ENCODE measurements at places on chromosomes 5 and 9.

DNA sequence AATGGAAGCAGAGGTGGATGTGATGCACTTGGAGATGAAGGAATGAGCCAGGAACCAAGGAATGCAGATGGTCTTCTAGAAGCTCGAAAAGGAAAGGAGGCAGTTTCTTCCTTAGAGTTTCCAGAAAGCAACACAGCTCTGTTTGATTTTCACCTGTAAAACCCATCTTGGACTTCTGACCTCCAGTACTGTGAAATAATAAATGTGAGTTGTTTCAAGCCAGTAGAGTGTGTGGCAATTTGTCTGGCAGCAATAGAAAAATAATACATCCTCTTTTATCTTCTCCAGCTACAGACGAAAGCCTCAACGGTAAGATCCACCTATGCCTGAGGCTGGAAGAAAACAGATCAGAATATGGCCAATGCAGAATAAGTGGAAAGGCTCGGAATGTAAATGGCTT is 199.7 kb downstream of the HINT1 start:
- DNase-seq, result no peak

GRCh38 chr9:126334721-126335621 is 8.3 kb downstream of the MVB12B start:
- DNase-seq, result no peak

DNA sequence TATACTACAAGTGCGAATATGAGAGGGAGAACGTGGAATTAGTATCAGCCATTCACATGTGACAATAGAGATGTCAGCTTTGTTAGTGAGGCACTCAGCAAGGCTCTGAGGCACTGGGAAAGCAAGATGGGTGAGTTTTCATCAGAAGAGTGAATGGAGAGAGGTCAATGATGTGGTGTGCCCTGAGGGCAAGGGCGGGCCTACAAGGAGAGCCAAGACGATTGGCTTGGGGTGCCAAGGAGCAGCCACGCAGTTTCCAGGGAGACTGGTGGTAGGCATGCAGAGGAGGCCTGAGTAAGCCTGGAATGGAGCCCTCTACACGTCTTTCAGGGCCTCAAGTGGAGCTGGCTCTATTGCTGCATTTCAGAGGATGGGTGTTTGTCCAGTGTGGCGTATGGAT is 24.7 kb downstream of the BTF3 start:
- DNase-seq, result no peak

GRCh38 chr9:136713550-136713949 is 1.2 kb downstream of the DIPK1B start:
- no peak for DNase-seq

- DNase-seq, result no peak
These were observed 2.5 kb downstream of the IL33 start for GRCh38 chr9:6218099-6218502.

GRCh38 chr5:156021866-156022265 is 305.1 kb upstream of the SGCD start:
- no peak for DNase-seq

DNA sequence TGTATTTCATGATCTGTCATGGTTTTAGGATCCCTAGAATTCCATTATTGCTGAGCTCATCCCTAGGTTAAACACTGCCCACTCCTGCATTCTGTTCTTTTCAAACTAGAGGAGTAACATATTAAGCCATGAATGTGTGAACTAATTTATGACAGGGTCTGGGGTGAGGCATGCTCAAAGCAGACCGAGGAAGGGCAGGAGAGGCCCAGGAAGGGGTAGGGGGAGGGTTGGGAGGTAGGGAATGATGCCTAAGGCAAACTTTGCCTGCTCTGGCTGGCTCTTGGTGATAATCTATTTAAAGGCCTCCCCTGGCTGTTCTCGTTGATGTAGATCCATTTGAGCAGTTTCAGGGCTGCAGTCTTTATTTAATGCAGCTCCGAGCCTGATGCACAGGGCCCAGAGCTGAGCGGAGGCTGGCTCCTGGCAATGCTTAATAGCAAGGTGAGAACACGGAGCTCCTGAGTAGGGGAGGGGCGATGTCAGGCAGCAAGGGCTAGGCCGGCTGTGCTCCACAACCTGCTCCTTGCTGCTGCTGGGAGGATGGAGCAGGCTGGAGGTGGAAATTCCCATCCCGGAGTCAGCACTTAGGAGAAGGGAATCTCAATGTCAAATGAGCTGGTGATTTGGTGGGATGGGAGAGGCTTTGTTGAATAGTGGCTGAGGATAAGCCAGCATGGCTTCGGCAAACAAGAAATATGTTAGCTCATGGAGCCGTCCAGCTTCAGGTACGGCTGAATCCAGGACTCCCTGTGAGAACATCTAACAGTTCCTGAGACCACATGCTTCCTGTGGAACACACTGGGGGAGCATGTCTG is 73.2 kb upstream of the UNC5A start:
- no peak for DNase-seq

GRCh38 chr5:175731172-175731571 is 73.3 kb downstream of the HRH2 start:
- no peak for DNase-seq

DNA sequence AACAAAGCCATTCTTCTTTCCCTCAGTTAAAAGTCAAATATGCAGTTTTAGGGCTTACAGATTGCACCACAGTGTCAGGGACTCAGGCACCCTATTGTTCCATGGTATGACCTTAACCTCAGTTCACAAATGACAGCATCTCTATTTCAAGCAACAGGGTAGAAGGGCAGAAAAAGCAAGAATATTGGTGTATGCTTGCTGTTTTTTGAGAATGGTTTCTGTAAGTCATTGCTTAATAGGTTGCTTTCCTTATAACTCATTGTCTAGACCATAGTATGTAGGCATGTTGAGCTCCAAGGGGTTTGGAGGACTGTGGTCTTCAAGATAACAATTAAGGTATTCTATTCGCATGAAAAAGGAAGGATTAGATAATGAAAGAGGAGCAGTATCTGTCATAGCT is 183.5 kb upstream of the EDIL3 start:
- no peak for DNase-seq

Measured in CD4-positive, alpha-beta T cell treated with Interferon gamma for 1 hour (primary cell).